ENCODE measurements at places on chromosomes 7 and 10. TPM values are rescaled to one million over a fixed set of nuclear protein-coding genes. Genes with fewer than 3 reads are reported as not detected.
A peak's percentile ranks its signal among the peaks of the same experiment; 100 is the strongest.

DNA sequence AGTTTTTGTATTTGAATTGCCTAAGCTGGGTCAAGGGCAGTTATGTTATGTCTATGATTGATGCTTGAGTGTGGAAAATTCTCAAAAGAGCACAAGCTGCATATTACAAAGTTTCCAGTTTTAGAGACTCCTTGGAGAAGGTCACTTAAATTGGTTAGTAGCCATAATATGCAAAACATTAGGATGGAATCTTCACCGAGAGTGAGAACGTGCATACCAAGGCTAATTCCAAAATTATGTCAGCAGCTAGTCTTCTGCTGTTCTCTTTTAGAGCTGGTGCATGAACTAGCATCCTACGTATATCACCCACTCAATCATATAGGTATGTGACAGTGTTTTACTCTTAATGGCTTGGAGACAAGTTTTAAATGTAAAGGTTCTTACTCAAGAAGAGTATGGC is 49.2 kb downstream of the MKX start:
- H3K27me3 ChIP-seq, result no peaks in the 10 kb centered on the region
- no peak overlapping the region for H3K27ac ChIP-seq
- no peak overlapping the region for H3K4me3 ChIP-seq
- H3K4me1 ChIP-seq, result peaks cover 3% of the 10 kb centered on the region
- DNase-seq, result no peak

DNA sequence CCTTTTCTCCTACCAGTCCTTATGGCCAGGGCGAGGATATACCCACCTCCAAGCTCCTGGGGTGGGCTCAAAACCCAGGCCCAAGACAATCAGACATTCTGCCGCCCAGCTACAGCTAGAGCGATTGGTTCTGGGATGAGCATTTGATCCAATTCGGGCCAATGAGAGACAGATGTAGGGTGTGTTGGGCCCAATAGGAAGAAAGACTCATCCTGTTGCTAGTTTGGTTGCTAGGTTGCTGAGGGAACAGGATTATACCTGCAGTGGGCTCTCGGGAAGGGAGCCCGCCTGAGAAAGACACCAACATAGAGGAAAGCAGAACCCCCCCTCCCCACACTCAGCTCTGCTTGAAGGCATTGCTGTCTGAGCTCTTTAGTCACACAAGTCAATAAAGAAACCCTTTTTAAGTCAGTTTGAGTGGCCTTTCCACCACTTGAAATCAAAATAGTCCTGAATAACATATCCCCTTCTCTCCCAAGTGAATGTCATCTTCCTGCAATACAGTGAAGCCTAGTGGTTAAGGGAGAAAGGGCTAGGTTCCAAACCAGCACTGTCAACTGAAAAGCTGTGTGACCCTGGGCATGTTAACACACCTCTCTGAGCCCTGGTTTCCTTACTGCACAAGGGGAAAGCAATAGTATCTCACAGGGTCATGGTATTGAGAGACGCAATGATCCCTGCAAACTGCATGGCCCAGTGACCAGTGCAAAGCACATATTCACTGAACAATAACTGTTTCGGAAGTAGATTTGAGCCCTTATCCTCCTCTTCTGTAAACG is 21.8 kb downstream of the ITPRIP start:
- no peak for DNase-seq
- no peaks in the 10 kb centered on the region for H3K27me3 ChIP-seq
- H3K27ac ChIP-seq, result peak overlapping the region; percentile 28
- no peak overlapping the region for H3K4me3 ChIP-seq
- H3K4me1 ChIP-seq, result peaks cover 13% of the 10 kb centered on the region

DNA sequence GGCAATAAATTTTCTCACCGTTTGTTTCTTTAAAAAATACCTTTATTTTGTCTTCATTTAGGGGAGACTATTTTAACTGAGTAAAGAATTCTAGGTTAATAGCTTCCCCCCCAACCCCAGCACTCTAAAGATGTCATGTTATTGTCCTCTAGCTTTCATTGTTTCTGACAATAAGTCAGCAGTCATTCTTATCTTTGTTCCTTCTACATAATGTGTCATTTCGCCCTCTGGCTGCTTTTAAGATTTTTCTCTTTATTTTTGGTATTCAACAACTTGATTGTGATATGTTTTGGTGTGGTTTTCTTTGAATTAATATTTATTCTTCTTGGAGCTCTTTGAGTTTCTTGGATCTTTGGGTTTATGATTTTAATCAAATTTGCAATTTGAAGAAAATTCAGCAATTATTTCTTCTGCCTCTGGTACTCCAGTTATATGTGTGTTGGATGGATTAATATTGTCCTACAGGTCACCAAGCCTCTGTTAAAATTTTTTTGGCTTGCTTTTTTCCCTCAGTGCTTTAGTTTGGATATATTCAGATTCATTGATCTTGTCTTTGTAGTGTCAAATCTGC is 64.6 kb upstream of the ELN start:
- no peak overlapping the region for H3K4me3 ChIP-seq
- H3K27ac ChIP-seq, result no peak overlapping the region
- H3K36me3 ChIP-seq, result no peaks in the 10 kb centered on the region
- DNase-seq, result no peak
- H3K4me1 ChIP-seq, result no peaks in the 10 kb centered on the region

GRCh38 chr7:117323305-117323850 is 520 bp upstream of the WNT2 start:
- H3K4me3 ChIP-seq, result peak overlapping the region; percentile 22
- no peak for DNase-seq
- no peak overlapping the region for H3K27ac ChIP-seq
- peaks cover 17% of the 10 kb centered on the region for H3K4me1 ChIP-seq
- H3K36me3 ChIP-seq, result no peaks in the 10 kb centered on the region

GRCh38 chr10:10542477-10542876 is 475.2 kb upstream of the CELF2 start:
- H3K36me3 ChIP-seq, result no peaks in the 10 kb centered on the region
- H3K27ac ChIP-seq, result no peak overlapping the region
- no peaks in the 10 kb centered on the region for H3K4me1 ChIP-seq
- no peaks in the 10 kb centered on the region for H3K27me3 ChIP-seq
- no peak overlapping the region for H3K4me3 ChIP-seq
- DNase-seq, result no peak

DNA sequence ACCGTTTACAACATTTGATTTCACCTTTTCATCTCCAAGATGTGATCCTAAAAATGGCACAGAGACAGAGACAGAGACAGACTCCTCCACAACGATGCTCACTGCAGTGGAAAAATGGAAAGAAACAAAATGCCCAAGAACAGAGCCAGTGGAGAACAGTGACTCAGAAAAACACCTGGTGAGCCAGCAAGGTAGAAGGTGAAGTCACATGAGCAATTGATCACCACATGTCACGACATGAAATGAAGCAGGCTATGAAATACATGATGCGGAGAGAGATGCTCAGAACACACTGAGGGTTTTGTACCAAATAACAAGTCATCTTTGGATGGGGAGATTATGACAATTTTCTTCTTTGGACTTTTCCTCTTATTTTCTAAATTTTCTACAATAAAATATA is 3.5 kb downstream of the MSMB start:
- H3K4me3 ChIP-seq, result no peak overlapping the region
- H3K36me3 ChIP-seq, result no peaks in the 10 kb centered on the region
- no peaks in the 10 kb centered on the region for H3K4me1 ChIP-seq
- H3K27ac ChIP-seq, result no peak overlapping the region

GRCh38 chr10:92238586-92239098 is 52.2 kb downstream of the CPEB3 start:
- H3K36me3 ChIP-seq, result peaks cover 6% of the 10 kb centered on the region
- no peaks in the 10 kb centered on the region for H3K27me3 ChIP-seq
- H3K4me1 ChIP-seq, result peaks cover 56% of the 10 kb centered on the region
- DNase-seq, result peak; percentile 74

DNA sequence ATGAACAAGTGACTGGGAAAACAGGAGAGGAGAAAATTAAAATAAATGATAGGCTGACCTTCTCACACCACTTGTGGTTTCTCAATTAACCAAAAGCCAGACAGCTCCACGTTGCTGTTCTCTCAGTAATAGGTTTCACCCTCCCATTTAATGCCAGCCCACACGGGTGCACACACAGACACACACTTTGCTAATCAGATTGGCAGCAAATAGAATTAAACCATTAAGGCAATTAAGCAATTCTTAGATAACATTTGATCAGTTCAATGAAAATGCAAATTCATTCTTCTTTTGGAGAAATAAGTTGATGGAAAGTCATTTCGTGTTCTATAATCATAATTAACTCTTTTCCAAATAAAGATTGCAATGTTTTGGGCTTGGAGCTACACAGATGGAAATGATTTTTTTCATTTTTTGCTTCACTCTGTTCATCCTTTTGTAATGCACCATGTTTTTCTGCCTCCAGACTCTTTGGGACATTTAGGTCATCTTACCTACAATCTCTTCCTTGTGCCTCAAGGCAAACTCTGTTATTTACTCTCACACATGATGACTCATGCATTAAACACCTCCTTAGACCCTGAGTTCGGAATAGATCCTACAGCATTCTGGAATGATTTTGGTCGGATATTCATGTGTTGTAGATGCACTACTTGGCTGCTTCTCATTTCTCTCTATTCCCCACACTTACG is 700.7 kb downstream of the AUTS2 start:
- H3K4me1 ChIP-seq, result no peaks in the 10 kb centered on the region
- no peak overlapping the region for H3K27ac ChIP-seq
- no peaks in the 10 kb centered on the region for H3K27me3 ChIP-seq
- H3K36me3 ChIP-seq, result no peaks in the 10 kb centered on the region
- no peak overlapping the region for H3K4me3 ChIP-seq
- DNase-seq, result no peak

GRCh38 chr7:126569402-126569801 is 683.3 kb downstream of the GRM8 start:
- H3K27me3 ChIP-seq, result no peaks in the 10 kb centered on the region
- no peak overlapping the region for H3K4me3 ChIP-seq
- no peak overlapping the region for H3K27ac ChIP-seq
- H3K4me1 ChIP-seq, result no peaks in the 10 kb centered on the region

DNA sequence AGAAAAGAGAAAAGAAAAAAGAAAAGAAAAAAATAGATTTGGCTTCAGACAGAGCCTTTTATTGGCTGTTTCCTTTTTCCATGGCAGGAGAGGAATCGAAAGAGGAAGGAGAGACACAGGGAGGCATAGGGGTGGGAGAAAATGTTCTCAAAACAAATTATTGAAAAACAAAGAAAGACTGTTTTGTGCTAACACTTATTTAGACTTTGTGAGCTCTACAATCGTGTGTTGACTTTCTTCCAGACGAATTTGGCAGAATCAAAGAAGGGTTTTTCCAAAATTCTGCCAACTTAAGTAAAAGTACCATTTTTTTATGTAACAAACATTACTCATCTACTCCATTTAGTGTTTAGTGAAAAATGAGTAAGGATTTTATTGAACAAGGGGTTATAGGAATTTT is 982.2 kb downstream of the REEP3 start:
- no peaks in the 10 kb centered on the region for H3K4me1 ChIP-seq
- H3K36me3 ChIP-seq, result no peaks in the 10 kb centered on the region
- H3K27ac ChIP-seq, result no peak overlapping the region
- H3K27me3 ChIP-seq, result no peaks in the 10 kb centered on the region
- H3K4me3 ChIP-seq, result no peak overlapping the region

DNA sequence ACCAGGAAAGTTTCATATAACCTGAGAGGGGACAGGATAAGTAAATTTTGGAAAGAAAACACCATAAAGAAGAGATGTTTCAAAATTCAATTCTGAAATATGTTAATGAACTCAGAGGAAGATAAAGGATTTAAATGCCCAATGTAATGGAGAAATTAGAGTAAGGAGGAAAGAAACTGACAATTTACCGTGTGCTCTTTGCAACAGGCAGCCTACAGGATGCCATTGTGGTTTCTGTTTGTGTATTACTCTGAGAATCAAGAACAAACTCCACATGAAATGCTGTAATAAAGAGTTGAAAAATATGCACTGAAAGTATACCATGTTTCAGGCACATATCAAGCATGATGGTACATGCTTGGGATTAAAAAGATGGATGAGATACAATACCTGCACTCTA is 44.8 kb upstream of the GLCCI1 start:
- H3K27ac ChIP-seq, result no peak overlapping the region
- peaks cover 10% of the 10 kb centered on the region for H3K4me1 ChIP-seq
- H3K36me3 ChIP-seq, result no peaks in the 10 kb centered on the region
- H3K4me3 ChIP-seq, result no peak overlapping the region
- H3K27me3 ChIP-seq, result no peaks in the 10 kb centered on the region

DNA sequence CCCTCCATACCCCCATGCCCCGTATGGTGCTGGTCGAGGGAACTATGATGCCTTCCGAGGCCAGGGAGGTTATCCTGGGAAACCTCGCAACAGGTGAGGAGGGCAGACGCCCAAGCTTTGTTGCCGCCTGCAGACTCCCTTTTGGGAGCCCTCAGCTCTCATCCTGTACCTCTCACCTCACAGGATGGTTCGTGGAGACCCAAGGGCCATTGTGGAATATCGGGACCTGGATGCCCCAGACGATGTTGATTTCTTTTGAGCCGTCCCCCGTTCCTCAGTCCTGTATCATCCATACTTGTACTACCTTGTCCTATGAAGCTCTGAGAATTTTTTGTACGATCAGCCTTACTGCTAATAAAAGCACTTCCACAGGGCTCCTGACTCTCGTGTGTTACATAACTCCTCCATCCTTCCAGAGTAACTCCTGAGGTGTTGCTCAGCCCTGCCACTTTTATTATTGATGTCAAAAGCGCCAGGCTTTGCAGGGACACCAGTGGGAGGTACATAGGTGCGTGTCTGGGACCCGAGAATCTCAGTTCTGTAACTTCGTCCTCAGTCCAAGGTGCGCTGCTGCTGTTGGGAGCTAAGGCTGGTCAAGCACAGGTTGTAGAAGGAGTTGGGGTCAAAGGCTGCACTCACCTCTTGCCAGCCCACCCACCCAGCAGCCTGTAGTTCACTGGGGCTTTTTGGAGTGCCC is 1.1 kb downstream of the UFSP1 start:
- H3K27ac ChIP-seq, result peak overlapping the region; percentile 100
- no peaks in the 10 kb centered on the region for H3K27me3 ChIP-seq
- H3K4me3 ChIP-seq, result no peak overlapping the region

DNA sequence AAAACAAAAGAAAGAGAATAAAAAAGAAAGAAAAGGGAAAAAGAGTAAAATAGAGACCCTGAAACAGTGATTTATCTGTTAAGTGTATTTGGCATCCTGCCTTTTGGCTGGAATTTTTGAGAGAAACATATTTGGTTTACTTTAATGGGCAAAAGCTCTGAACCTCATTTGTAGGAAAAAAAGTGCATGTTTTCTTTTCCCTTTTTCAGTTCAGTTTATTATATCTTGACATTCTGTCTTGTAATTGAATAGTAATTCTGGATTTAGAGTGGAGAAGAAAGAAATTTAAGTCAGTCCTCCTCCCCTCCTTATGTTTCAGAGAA is 69.5 kb downstream of the ARID5B start:
- peaks cover 27% of the 10 kb centered on the region for H3K4me1 ChIP-seq
- peak overlapping the region; percentile 61 for H3K27ac ChIP-seq
- no peak for DNase-seq
- H3K4me3 ChIP-seq, result no peak overlapping the region

DNA sequence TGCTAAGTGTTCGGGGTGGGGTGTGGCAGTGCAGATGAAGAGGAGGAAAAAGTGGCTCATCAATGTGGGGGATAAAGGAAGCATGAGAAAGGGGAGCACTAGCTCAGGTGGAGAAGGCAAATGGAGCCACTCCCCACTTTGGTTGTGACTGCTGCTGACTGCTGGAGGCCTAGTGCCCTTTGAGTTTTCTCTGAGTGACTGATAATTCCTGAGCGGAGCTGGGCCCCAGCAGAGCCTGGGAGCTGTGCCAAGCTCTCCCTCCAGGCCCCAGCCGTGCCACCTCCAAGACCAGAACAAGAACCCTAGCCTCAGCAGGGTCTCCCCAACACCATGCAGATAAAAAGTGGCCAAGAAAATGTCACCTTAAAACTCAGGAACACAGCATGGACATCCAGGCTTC is 9.7 kb upstream of the RASSF4 start:
- no peak for DNase-seq
- no peak overlapping the region for H3K4me3 ChIP-seq
- H3K4me1 ChIP-seq, result no peaks in the 10 kb centered on the region
- H3K27ac ChIP-seq, result no peak overlapping the region

Gene STAMBPL1
- 149 TPM for total RNA-seq

Gene CYP26C1
- total RNA-seq, result not detected

Gene SH2D4B
- not detected for total RNA-seq

Gene CCDC172
- total RNA-seq, result not detected

Gene C10orf143
- total RNA-seq, result 3.8 TPM

Data from transverse colon (tissue), 4 donors.